ENCODE measurements at places on chromosomes 3 and 15.
A peak's percentile ranks its signal among the peaks of the same experiment; 100 is the strongest.

DNA sequence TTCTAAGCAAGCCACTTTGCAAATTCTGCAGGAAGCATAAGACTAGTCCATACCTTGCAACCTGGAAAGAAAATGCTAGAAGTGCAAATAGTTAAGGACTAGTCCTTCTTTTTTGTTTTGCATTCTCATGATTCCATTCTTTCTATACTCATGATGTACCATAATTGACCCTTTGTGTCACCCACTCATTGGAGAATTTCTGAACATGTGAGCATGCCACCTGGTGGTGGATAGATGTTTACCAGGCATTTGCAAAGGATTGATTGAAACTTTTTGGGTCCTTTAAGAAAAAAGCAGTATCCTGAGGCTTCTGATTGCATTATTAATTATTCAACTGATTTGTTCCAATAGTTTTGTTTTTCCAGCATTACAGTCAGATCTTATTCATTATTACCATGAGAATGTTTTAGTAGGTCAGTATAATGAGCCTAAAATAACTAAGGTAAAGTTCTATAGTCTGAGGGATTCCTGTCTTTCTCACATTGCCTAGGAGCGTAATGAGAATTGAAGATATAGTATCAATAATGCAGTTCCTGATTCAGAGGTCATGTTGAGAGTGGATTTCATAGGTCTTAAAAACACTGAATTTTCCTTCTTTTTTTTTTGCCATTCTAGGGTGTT is 20.2 kb upstream of the DIPK2A start:
- DNase-seq = peak; percentile 7

- no peak for DNase-seq
Observed at GRCh38 chr3:13520326-13520880, 28.5 kb upstream of the FBLN2 start.

GRCh38 chr15:70140543-70141375 is 43.0 kb upstream of the TLE3 start:
- no peak for DNase-seq

- no peak for DNase-seq
Observed at GRCh38 chr3:182294696-182295095, 498.6 kb upstream of the ATP11B start.

- DNase-seq = no peak
Observed at GRCh38 chr15:101635944-101636727, 16.0 kb downstream of the TM2D3 start.

DNA sequence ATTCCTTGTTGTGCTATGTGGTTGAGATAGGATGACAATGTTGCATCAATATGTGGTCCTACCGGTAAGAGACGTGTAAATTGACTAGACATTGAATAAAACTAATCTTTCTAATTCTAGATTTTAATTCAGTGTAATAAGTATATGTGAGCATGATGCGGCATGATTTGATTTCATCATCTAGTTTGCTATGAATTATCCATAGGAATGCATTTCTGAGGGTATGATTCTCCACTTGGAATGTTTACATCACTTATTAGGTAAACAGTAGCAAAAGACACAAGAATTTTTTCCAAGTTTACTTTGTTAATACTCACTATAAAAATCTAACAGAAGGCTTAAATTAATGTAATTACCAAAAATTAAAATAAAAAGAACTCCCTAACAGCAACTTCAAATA is 353.5 kb downstream of the CADM2 start:
- DNase-seq = no peak

- DNase-seq = no peak
Observed at GRCh38 chr3:109413049-109413448, 75.7 kb upstream of the DPPA4 start.

DNA sequence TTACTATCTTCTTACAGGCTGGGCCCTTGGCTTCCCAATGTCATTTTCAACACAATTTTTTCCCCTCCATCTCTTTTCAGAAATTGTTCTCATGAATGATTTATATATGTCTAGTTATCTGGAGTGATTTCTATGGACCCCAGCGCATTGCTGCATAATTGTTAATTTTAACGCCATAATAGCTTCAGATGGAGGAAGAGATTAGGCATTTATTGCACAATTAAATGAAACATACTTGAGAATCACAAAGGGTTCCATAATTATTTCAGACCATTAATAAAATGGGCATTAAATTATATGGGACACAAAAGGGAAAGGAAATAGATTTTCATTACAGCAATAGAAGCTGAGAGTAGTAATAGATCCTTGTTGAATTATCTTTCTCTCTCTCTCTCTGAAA is 70.3 kb upstream of the SOX14 start:
- DNase-seq = no peak

GRCh38 chr3:140225996-140226395 is 291.0 kb downstream of the CLSTN2 start:
- DNase-seq = no peak

GRCh38 chr3:114673481-114673880 is 379.7 kb downstream of the TIGIT start:
- DNase-seq = no peak

Measured in stimulated activated CD4-positive, alpha-beta T cell treated with anti-CD3 and anti-CD28 coated beads, Interleukin-2, amount 100 ng/mL, for 48 hours (primary cell).